Natural killer cell treated with Interleukin-12 subunit alpha and Interleukin-12 subunit beta and Interleukin-15 and Interleukin-18, amount 100 ng/mL, for 72 hours (primary cell): ENCODE measurements at places on chromosomes 11 and 22. TPM values are rescaled to one million over a fixed set of nuclear protein-coding genes. Genes with fewer than 3 reads are reported as not detected.

MN1 gene
- total RNA-seq: 0.61 TPM

ZNF74 gene
- total RNA-seq: 3.7 TPM

MS4A8 gene
- not detected for total RNA-seq

NCF4 gene
- 24.2 TPM for total RNA-seq

GRCh38 chr11:14809466-14809865 lies 82.6 kb downstream of the CYP2R1 start:
- peaks cover 5% of the 10 kb centered on the region for H3K4me1 ChIP-seq
- no peak overlapping the region for H3K27ac ChIP-seq
- no peak overlapping the region for H3K4me3 ChIP-seq
- H3K36me3 ChIP-seq: peaks cover 38% of the 10 kb centered on the region
- no peaks in the 10 kb centered on the region for H3K27me3 ChIP-seq
- no peak for DNase-seq
